ENCODE measurements at places on chromosomes 16 and 17.

DNA sequence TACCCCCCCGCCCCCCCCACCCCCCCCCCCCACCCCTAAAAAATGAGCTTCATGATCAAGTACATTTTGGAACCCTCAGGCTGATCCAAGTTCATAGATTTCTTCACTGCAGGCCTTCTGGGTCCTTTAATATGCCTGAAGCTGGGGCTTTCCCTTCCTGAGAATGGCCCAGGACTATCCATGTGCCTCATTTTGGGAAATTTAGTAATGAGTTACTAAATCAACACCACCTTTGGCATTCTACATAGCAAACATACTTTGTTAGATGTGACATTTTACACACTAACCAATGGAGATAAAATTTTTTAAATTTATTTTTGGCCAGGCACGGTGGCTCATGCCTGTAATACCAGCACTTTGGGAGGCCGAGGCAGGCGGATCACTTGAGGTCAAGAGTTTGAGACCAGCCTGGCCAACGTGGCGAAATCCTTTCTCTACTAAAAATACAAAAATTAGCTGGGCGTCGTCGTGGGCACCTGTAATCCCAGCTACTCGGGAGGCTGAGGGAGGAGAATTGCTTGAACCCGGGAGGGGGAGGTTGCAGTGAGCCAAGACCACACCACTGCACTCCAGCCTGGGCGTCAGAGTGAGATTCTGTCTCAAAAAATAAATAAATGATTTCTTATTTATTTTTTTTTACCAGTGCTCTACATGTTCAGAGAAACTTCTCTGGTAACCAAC lies 14.0 kb downstream of the HERPUD1 start:
- no peak for DNase-seq

- no peak for DNase-seq
Measured at GRCh38 chr16:4561596-4561995, 5.5 kb downstream of the C16orf96 start.

GRCh38 chr16:49280105-49280741 lies 1.4 kb downstream of the CBLN1 start:
- no peak for DNase-seq

DNA sequence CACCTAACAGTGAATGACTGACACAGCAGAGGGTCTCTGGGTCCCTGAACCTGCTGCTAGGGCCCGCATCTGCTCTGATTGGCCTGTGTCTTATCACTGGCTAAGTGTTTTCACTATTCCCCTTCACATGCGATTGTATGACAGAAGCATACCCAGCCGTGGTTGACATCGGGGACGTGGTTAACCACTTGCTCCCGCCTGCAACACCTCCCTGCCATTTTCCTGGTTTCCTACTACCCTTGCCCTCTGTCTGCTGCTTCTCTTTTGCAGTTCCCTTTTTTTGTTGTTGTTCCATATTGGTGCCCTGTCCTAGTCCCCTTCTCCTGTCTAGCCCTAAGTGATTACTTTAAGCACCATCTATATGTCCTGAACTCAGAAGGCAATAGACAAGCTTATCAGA lies 177.0 kb downstream of the RGS9 start:
- no peak for DNase-seq

GRCh38 chr17:40645291-40645690 lies 2.3 kb downstream of the SMARCE1 start:
- no peak for DNase-seq

DNA sequence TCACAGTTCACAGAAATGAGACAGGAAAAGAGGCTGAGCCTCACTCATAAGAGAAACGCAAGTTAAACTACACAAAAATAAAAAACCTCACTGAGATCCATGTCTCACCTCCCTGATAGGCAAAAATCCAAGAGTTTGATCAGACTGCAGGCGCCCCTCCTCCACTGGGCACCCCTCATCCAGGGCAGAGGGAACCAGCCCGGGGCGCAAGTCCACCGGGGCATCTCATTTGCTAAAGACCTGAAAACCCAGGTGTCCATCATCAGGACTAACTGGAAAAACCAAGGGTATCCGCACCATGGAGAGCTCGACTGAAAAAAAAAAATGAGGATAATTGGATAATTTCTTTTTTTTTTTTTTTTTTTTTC lies 2.6 kb downstream of the HBZ start:
- no peak for DNase-seq

DNA sequence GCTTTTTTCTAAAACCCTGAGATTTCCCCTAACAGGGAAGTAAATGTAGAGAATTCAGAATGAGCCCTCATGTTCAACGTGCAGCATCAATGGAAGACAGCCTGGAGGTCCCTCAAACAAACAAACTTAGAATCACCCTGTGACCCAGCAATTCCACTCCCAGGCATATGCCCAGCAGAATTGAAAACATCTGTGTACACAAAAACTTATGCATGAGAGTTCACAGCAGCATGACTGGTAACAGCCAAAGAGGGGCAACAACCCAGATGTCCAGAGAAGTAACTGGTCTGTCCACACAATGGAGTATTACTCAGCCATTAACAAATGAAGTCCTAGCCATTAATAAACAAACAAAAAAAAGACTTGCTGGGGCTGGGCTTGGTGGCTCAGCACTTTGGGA lies 252.7 kb downstream of the PARN start:
- no peak for DNase-seq

DNA sequence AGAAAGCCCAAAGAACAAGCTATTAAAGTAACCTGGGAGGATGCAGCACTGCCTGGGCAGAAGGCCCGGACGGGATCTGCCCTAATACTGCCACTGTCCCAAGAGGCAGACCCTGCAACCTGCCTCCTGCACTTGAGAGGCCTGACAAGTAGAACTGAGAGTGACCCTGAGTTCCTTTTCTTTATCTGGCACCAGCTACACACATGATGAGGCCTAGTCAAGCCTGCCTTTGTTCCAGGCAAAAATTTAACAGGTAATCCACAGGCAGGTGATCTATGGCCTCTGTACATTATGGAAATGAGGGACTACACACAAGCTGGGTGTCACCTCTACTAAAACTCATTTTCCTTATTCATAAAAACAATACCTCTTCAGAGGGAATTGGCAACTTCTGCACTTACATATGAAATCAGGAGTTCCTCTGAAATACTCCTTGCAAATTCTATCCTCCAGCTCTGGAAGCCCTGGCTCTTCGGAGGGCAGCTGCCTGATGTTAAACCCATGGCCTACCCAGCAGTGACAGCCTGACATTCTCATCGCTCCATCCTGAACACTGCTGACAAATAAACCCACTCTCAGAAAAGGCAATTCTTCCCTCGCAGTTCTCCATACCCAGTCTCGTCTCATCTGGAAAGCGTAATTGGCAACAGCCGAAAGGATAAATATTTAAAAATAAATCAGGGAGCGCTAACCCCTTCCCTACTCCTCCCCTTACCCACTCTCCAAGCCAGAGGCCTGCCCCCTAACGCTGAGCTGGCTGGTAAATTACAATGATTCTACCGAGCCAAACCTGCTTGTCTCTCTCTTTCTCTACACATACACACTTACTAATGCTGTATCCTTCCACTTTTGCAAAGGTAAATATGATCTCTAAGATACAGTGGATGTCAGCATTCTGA lies 2.5 kb upstream of the ZFHX3 start:
- DNase-seq, result no peak

DNA sequence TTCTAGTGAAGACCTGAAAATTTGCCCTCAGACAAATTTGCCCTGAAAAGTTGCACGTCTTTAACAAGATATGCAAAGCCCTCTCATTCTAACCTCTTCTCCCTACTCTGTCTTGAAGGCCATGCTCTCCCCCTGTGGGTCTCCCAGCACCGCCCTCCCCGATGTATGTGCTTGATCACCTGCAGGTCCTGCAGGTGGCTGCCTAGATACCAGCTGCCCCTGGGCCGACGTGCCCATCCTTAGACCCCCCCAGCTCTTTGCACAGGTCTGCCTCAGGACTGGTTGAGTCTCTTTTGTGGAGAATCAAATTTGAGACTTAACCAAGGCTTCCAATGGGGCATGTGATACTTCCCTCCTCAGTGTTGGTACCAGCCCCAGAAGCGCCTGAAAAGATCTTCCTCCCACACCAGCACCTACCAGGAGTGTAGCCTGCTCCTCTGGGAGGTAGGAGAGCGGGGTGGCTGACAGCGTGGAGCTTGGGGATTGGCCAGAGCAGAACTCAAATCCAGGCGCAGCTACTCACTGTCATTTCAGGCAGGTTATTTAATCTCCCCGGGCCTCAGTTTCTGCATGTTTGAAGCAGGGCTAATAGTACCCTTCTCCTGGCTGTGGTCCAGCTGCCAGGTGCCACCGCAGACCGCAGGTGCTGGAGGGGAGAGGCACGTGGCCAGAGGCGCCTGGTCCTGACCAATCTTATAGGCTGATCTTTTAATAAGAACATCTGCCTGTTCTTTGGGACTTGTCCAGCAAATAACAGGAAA lies 4.5 kb upstream of the MRPL38 start:
- DNase-seq, result no peak

DNA sequence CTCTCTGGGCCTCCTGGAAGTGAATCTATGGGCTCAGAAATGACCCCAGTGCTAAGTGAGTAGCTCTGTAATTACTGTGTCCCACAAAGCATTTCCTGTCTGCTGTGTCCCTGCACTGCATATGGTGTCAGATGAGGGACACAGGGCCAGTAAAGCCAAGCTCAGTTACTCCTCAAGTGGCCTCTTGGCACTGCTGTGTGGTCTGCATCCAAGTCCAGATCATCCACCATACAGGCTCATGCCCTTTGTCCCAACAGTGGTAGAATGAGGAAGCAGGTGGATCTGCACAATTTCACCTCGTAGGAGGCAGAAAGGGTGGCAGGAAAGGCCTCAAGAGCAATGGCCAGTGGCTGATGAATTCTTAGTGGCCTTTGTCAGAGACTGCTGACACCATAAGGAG lies 146.8 kb downstream of the SOX9 start:
- DNase-seq, result no peak

DNA sequence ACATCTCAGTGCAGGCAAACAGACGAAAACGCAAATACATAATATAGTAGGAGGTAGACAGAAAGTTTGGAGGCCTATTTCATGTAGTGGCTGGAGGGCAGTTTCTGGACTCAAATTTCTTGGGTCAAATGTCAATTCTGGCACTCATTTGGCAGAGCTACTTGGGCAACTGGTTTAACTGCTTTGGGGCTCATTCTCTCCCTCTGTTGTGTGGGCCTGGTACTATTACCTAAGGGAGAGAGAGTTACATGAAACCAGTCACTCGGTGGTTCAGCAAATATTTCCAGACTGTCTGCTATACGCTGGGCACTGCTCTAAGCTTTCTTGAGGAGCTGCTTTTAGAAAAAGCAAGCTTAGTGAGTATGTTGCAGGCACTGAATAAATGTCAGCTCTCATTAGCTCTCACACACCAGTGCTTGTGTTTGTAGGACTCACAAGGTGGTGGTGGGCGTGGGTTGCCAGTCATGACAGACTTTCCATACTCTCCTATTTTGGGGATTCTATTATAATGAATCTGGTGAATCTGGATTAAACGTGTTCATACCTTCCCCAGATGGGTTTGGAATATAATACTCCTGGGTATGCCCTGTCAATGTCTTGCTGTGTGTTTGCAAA lies 1.8 kb upstream of the SHISA9 start:
- DNase-seq, result no peak

DNA sequence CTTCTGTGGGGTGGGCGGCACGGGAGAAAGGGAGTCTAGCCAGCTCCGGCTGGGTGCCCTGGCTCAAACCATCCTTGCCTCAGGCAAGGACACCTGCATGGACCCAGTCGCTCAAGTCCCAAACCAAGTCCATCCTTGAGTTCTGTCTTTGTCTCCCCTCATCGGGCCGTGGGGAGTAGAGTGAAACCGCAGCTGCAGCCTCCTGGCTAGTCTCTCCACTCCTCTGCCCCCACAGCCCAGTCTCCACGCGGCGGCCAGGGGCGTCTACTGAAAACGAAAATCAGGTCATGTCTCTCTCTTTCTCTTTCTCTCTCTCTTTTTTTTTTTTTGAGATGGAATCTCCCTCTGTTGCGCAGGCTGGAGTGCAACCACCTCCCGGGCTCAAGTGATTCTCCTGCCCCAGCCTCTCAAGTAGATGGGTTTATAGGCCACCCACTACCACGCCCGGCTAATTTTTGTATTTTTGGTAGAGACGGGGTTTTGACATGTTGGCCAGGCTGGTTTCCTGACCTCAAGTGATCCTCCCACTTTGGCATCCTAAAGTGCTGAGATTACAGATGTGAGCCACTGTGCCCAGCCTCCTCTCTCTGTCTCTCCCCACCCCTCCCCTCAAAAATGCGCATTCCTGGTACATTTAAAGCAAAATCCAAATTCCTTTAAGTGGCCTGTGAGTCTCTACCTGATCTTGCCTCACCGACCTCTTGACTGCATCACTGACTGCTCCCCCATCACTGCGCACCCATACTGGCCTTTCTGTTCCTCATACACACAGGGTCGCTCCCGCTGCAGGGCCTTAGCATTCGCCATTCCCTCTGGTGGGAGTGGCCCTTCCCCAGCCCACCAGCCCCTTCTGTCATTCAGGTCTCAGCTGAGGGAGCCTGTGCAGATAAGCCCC lies 17.7 kb upstream of the RMI2 start:
- peak; percentile 39 for DNase-seq

- DNase-seq, result no peak
Measured at GRCh38 chr16:66365651-66366050, 840 bp upstream of the CDH5 start.

- DNase-seq, result no peak
Measured at GRCh38 chr17:19243838-19244237, 6.7 kb downstream of the EPN2 start.

DNA sequence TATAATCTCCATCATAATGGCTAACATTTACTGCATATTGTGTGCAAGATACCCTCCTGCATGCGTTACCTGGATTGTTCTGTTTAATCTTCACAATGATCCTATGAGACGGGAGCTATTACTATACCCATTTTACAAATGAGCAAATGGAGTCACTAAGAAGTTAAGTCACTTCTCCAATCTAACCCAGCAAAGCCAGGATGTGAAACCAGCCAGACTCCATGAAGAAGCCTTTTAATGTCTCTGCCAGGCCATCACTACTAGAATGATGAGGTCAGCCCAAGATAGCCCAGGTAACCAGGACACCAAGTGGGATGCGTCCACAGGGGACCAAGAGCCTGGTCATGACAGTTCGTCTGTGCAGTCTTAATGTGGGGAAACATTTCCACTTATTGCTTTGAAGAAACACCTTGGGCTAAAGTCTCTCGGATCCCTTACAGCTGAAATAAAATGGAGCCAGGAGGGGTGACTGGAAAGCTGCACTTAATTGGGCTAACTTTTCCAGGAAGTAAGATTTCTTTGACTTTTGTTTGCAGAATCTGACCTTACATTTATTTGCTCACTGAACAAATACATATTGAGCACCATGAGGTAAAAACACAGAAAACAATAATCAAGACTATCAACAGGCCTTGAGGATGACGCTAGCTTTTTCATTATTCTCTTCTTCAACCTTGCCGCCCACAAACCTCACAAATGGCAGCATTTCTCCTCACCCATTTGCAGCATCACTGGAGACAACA lies 926 bp upstream of the SHCBP1 start:
- DNase-seq, result no peak
